Stimulated activated CD4-positive, alpha-beta T cell treated with anti-CD3 and anti-CD28 coated beads, TNF-alpha, amount 100 ng/mL, for 24 hours (primary cell): ENCODE measurements at places on chromosomes 4 and X.

DNA sequence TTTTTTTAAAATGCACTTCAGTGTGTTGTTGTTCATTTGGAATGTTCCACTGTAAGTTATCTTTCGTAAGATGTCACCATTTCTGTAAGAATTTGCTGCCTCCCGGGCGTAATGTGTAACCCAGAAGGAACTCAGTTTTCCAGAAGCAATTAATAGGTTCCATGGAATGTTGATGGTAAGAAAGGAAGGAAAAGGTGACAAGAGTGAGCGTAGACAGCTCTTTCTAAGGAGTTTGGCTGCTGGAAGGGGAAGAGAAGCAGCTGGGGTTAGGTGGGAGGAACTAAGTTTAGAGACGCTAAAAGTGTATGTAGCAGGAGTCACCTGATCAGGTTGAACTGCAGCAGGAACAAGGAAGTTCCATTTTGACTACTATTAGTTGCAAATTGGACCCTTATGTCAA lies 35.9 kb downstream of the PNMA5 start:
- DNase-seq, result no peak

- no peak for DNase-seq
Measured at GRCh38 chr4:10245751-10246150, 129.2 kb upstream of the WDR1 start.

- DNase-seq, result no peak
Measured at GRCh38 chr4:53537606-53538005, 53.7 kb downstream of the LNX1 start.

GRCh38 chrX:66914080-66914479 lies 275.2 kb upstream of the EDA2R start:
- DNase-seq, result no peak

- DNase-seq, result no peak
Measured at GRCh38 chrX:2694914-2695267, 3.8 kb downstream of the CD99 start.

- DNase-seq, result no peak
Measured at GRCh38 chr4:17134565-17134964, 236.1 kb upstream of the LDB2 start.

- no peak for DNase-seq
Measured at GRCh38 chr4:96993560-96993959, 1149.7 kb downstream of the STPG2 start.

DNA sequence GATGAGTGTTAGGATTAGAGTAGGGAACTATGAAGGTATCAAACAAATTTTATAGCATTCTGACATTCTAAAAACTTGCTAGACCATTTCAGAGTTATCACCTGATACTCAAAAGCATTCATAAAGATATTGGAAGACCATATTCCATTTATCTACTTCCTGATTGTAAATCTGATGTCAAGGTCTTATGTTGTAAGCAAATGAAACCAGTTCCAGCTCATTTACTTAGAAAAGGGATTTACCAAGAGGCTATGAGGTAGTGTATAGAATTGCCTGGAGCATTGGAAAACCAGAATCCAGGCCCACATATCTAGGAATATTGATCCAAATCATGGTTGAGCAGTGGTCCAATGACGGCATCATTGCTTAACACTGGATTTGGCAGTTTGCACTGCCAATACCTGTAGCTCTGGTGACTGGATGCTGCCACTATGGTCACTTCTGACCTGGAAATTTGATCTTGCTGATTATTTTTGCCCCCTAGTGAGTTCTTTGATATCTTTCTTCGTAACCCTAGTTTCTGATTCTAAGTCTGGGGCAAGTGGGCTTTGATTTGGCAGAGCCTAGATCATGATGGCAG lies 25.4 kb downstream of the ARFIP1 start:
- no peak for DNase-seq

- no peak for DNase-seq
Measured at GRCh38 chrX:13200398-13200797, 119.5 kb downstream of the ATXN3L start.

DNA sequence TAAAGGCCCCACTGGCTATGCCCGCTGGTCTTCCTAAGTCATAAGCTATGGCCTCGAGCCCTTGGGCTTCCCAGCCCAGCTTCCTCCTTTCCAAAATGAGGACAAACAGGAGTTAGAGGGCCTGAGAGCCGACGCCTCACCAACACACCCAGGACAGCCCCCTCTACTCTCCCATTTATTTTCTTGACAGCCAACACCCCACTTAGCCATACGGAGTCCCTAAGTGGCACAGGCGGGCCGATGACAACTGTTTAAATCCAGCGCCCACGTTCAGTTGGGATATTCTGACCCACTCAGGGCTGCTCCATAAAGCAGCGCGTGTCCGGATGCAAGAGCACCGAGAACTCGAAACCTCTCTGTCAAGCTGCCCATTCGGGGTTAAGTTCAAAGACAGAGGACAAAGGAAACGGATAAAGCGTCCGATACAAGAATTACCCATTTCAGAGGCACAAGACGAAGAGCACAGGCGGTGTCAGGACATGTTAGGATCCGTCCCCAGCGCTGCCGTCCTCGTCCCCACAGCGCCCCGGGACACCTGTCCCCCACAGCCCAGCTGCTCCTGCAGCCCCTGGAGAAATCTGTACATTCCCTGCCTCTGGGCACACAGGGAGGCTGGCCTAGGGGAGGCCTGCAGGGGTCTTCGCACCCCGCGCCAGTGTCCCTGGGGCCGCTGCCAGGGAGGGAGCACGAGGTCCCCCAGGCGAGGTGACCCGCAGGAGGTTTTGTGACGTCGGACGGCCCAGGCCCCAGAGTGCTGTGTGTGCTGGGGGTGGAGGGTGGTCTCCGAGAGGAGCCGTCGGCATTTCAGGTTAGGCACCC lies 1.2 kb downstream of the PRKX start:
- no peak for DNase-seq

DNA sequence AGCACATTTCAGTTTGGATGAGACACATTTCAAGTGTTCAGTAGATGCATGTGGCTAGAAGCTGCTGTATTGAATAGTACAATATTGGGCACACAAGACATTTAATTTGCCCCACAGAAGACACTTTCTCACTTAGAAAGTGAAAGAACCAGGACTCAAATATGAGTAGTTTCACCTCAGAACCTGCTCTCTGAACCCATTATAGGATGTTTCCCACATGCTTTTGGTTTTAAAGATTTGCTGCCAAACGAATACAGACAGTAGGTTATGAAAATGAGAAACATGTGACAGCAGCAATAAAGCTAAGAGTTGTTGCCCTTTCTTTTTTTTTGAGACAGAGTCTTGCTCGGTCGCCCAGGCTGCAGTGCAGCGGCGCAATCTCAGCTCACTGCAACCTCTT lies 32.3 kb downstream of the C4orf54 start:
- no peak for DNase-seq

DNA sequence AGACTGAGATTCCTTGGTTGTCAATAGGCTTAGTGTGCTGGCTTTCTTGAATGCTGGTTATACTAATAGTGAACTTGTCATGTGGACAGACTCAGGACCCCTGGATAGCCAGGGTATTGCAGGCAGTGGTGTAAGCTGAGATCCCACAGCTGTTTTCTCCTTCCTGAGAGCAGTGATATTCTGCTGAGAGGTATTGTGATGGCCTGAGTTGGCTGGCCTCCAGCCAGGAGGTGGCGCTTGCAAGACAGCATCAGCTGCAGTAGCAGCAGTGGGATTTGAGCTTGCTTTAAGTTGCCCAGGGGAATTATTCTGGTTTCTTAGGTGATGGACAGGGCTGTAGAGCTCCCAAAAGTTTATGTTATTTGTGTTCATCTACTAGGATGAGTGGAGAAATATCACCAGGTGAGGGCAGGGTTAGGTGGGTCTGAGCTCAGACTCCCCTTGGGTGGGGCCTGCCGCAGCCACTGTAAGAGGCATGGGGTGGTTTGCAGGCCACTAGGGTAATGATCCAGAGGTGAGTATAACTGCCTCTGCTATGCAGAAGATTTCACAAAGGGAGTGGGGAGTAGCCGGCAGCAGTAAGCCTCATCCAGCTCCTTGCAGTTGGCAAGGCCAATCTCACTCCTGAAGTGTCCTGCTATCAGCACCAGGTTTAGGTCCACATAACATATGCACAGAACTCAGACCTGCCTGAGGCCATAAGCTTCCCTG lies 66.2 kb downstream of the IL15 start:
- DNase-seq, result no peak

DNA sequence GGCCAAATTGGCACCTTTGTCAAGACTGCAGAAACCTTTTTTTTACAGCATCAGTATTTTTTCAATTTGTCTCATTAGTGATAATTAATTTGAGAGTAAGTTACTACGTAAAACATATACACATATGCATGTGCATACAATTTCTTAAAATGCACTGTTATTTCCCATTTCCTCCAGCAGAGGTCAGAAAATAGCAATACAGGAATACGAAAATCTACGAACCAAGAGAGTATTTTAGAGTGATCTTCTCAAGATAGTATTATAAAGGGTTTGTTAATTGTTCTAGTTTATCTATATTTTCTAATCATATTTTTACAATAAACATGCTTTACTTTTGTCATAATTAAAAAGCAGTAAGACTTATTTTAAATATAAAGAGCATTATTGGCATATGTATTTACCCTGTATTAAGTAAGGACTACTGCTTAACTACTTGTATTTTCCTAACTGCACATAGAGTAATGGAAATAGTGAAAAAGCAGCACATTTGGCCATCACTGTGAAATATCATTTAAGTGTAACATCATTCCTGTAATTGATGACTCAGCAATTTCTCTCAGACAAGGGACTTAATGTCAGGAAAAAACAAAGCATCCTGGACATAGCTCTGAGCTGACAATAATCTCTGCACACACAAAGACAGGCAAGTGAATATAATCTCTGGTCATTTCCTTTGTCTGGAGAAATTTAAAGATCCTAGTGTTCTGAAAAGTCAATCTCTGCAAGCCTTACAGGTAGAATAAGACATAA lies 45.6 kb downstream of the MAOB start:
- no peak for DNase-seq

- DNase-seq, result no peak
Measured at GRCh38 chrX:53085661-53086229, 3.6 kb downstream of the TSPYL2 start.

GRCh38 chrX:110012818-110013485 lies 10.0 kb downstream of the TMEM164 start:
- DNase-seq, result no peak

- DNase-seq, result no peak
Measured at GRCh38 chr4:161714931-161715330, 448.9 kb downstream of the FSTL5 start.

- DNase-seq, result no peak
Measured at GRCh38 chr4:38223782-38224236, 263.6 kb downstream of the PTTG2 start.

DNA sequence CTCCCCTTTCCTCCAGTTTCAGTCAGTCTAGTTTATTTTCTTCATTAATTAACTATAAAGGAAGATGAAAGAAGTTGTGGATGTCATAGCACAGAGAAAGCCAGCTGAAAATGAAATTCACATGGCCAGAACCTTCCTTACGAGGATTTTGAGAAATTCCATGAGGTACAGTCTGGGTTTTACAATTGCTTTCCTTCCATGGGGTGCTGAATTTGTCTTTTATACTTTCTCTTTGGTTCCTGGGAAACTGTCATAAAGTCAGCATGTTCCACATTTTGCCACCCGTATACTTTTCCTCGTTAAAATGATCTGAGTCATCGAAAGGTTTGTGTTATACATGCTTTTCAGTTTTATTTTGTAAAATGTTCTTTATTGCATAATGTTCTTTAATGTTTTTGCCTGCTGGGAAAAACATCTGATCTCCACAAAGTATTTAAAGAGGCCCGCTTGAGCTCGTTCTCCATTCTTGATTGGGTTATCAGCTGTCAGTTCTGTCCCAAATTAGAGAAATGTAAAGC lies 78.1 kb upstream of the CLDN34 start:
- no peak for DNase-seq

- DNase-seq, result no peak
Measured at GRCh38 chrX:47278691-47279090, 45.9 kb downstream of the USP11 start.

- no peak for DNase-seq
Measured at GRCh38 chr4:156242390-156242789, 288.7 kb upstream of the CTSO start.

DNA sequence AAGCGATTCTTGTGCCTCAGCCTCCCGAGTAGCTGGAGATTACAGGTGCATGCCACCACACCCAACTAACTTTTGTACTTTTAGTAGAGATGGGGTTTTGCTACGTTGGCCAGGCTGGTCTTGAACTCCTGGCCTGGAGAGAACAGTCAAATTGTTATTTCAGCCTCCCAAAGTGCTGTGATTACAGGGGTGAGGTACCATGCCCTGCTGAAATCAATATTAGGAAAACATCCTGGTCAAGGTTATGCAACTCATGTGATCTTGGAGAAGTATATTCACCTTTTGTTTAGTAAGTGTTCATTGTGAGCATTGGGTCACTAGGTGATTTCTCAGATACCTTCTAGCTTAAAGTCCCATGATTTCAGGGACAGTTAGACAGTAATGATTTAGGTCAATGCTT lies 167.8 kb downstream of the AASDH start:
- no peak for DNase-seq

GRCh38 chr4:85946821-85947220 lies 413.0 kb downstream of the MAPK10 start:
- DNase-seq, result no peak

DNA sequence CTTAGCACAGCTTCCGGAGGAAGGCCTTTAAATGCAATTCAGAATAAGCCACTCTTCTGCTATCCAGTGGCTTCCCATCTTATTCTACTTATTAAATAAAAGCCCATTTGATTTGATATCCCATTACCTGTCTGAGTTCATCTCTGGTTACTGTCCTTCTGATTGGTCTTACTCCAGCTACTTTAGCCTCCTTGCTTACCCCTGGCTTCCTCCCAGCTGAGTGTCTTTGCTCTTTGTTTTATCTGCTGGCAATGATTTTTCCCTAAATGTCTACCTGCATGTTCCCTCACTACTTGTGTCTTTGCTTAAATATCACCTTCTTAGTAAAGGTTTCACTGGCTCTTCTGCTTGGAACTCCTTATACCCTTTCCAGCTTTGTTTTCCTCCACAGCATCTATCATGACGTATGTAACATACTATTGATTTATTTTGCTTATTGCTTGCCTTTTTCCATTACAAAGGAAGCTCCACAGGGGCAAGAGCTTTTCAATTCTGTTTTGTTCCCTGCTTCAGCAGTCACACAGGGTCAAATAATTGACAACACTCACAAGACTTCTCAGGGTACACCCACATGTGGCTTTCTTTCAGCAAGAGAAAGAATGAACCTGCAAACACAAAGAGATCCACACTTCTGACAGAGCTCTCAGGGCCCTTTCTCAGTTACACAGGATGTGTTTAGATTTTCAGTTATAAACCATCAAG lies 63.8 kb downstream of the TBC1D19 start:
- no peak for DNase-seq
